ENCODE measurements at places on chromosomes 1 and 21.

DNA sequence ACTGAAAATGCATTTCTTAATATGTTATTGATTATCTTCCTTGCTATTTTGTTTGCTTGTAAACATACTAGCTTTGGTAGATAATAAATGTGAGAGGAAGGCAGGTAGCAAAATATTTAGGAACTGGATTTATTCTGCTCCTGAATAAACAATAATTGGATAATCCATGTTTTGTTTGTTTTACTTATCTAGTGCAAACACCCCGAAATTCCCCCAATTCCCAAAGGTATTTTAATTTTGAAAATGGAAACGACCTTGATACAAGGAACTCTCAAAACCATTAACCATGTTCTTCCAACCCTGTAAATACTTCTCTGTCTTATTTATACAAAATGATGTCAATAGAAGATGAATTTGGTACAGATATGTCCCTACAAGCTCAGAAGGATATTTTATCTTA lies 3.0 kb downstream of the USH2A start:
- DNase-seq: no peak

DNA sequence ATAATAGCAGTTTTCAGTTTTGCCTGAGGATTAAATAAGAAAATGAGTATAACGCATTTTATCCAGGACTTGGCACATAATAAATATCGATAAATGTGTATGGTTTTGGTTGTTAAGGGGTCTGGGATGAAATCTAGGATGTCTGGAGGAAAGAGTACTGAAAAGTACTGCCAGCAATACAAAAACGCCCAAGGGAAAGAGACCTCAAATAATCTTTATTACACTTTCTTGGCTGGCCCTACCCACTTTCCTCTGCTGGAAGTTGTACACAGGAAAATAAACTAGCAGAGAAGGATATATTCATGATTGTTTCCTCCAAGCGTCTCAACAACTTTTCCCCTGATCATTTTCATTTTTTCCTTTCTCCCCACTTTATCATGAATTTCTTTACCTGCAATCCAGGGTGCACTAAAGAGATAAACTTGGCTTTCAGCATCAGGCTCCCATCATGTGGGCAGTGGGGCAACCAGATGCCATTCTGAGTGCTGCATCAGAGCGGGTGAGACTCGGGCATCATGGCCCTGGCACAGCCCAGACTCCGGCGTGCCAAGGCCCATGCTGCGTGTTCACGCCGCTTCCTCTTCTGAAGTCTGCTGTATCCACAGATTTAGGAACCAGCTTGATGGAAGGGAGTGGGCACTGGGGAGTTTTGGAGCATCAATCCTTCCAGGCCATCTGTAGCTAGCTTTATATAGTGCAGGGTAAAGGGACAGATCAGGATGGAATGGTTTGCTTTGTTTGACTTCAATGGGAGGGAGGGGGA lies 35.8 kb upstream of the PLXNA2 start:
- DNase-seq: no peak

GRCh38 chr1:158998781-158999161 lies 10.9 kb upstream of the IFI16 start:
- DNase-seq: no peak

DNA sequence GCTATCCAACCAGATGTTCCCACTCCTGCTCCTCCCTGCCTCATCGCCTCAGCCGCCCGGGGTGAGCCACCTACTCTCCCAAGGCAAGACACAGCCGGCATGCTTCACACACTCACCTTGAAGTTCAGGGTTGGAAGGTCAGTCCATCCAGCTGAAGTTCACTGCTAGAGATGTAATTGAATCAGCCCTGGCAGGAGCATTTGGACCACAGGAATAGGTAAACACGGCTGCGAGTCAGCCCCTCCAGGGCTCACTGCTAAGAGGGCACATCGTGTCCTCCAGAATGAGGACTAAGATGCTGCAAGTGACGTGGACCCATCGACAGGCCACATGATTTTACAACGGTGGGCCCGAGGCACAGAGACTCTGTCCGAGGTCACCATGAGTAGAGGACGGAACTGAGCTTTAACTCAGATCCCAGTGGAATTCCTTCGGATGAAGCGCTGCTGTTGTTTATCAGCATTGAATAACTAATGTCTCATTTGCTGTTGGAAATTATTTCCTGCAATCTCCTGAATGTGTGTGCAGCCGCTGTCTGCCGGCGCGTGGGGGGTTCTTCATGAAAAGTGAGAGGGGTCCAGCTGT lies 41.9 kb downstream of the RSPH1 start:
- DNase-seq: no peak

GRCh38 chr1:246372559-246372958 lies 134.5 kb downstream of the SMYD3 start:
- DNase-seq: no peak

DNA sequence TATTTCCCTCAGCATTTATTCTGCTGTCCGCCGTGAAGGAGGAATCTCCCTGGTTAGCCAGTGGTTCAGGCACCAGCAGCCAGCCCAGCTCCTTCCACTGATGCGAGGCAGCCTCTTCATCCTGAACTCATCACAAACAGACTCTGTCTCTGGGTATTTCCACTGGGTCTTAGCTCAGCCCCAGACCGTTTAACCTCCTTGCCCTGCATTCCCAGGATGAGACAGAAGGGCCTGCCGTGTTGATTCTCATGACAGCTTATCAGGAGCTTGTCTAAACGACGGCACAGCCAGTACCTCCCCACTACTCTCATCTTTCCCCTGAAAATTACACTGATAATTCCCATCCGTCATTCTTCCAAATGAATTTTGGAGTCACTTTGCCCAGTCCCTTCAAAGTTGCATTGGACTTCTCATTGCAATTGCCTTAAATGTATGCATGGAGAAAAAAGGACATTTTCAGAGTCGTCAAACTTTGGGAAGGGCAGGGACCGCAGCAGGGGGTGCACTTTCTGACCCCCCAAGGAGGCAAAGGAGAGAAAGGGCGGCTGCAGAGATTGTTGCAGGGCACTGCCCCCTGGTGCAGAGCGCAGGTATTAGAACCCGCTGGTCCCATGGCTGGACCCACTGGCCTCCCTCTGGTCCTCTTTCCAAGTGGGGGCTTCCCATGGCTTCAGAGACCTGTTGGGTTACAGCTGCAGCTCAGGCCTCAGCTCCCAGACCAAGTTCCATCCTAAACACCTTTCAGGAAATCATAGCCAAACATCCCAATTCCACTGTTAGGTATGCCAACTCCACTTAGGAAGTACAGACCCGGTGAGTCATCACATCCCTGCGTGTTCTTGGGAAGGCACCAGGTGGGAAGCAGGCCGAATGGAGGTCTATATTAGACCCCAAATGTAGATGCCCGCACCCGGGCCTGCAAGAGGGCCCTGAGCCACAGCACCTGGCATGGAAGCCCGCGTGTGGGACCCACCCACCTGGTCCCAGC lies 3.7 kb upstream of the MEGF6 start:
- DNase-seq: no peak

GRCh38 chr1:1302951-1303509 lies 4.7 kb downstream of the ACAP3 start:
- DNase-seq: no peak

GRCh38 chr1:218995091-218995665 lies 178.5 kb upstream of the LYPLAL1 start:
- DNase-seq: no peak

GRCh38 chr1:18962855-18963737 lies 6.6 kb upstream of the IFFO2 start:
- no peak for DNase-seq

DNA sequence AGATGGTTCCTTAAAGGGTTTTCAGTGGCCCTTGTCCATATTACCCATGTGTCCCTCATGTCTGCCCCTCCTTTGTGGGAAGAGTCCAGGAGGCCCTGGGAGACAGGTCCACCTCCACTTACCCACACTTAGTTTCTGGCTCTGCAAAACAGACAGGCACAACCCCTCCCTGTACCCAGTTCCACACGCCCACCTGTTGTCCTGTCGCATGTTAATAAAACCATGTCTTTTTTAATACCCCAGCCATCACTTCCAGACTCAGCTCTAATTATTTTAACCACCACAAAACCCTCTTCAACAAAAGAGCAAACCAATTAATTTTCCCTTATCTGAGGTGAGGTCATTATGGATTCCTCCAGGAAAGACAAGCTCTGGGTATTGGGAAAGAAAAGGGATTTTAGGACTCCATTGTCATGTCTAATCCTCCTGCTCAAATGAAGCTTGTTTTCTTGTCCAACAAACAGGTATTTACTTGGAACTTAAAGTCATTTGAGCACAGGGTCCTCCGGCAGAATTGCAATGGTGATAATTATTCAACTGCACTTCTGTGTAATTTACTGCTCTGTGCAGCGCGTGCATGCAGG lies 68.9 kb downstream of the CCDC185 start:
- DNase-seq: no peak

GRCh38 chr1:108767708-108768107 lies 21.2 kb downstream of the STXBP3 start:
- DNase-seq: no peak

- DNase-seq: no peak
Measured at GRCh38 chr1:2530513-2531361, 674 bp upstream of the HES5 start.

GRCh38 chr1:243982447-243983018 lies 68.5 kb upstream of the ZBTB18 start:
- DNase-seq: no peak

DNA sequence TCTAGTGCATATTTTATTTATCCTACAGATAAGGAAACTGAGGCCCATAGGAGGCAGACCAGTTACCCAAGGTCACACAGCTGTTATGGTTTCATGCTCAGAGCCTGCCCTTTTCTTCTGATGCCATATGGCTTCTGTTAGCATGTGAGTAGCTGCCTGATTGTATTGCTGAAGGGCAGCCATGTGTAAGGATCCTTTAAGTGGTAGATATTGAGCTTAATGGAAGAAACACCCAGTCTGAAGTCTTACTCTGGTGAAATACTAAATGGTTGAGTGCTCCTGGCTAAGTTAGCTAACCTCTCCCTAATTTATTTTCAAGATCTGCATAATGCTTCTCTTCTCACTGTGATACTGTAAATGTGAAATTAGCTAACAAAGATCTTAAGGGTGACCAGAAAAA lies 30.9 kb downstream of the ADAMTS5 start:
- no peak for DNase-seq

GRCh38 chr1:174652569-174653280 lies 205.0 kb downstream of the GPR52 start:
- DNase-seq: no peak

- DNase-seq: no peak
Measured at GRCh38 chr1:228459091-228459993, 27.8 kb upstream of the RNF187 start.

DNA sequence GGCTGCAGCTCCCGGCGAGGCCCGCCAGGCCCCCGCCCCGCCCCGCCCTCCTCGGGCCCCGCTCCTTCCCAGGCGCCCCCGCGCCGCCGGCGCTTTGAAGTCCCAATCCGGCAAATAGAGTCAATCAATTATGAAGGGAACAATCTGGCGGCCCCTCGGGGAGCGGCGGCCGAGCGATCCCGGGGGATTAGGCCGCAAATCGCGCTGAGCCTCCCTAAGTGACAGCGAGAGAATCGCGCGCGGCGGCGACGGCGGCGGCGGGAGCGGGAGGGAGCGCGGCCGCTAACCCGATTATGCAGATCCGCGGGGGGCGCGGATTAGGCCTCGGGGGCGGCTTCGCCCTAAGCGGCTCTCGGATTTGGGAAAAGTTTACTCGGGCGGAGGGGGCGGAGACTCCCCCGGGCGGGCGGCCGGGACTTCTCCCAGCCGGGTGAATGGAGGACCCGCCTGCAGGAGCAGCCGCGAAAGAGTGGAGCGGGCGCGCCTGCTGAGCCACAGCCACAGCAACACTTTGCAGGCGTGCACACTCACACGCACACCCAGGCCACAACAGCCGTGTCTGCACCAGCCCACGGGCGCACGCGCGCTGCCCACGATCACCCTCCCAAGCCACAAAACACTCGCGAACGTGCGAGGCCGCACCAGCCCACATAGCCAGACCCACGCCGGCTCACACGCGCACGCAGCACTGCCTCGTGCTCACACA lies 23.0 kb upstream of the DMBX1 start:
- no peak for DNase-seq

DNA sequence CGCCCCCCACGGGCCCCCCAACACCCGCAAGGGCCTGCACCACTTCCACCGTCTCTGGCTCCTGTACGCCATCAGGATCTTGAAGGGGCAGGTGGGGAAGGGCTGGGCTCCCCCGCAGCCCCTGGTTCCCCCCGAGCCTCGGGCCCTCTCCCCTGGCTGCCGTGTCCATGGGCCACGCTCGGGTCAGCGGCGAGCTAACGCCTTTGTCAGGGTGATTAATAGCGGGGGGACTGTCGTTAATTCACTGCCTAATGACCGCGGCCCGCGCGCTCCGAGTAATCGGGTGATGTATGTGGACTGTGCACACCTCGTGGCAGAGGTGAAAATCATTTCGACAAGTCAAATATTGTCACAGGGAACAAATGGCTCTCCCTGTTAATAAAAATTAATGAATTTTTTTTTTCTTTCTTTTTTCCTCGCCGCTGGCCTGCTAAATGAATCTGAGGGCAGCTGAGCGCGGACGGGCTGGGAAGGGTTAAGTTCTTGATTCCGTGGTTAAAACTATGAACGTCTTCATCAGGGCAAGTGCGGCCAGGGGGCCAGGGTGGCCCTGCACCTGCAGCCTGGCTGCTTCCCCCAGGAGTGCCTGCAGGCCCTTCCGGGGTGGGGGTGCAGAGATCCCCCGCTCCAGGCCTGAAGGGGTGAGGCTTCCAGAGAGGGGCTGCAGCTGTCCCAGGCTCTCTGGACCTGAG lies 100.8 kb downstream of the PRDM16 start:
- no peak for DNase-seq

DNA sequence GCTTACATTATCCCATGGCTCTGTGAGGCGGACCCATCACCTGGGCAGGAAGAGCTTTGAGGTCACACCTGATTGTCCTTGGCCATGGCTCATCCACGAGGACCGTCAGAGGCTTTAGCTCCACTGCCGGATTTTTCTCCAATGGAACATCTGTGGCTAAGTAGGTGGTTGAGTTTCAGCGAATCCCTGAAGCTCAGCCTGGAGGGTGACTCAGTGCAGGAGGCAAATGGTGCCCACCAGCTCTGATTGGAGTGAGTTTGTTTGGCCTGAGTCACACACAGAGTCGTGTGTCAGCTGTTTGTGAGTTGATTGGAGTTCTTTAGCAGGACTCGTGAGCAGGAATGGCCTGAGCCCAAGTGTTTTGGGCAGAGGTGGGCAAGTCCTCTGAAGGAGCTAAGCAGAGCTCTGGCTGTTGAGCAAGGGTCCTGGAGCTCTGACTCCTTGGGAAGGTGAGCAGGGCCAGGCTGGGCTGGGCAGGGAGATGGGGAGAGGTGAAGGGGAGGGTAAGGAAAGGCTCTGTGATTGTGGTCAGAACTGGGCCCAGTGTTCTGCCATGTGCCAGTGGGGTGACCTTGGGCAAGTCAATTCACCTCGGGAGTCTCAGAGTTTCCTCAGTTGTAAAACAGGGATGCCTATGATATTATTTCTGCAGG lies 2.0 kb downstream of the SLC6A17 start:
- DNase-seq: no peak

DNA sequence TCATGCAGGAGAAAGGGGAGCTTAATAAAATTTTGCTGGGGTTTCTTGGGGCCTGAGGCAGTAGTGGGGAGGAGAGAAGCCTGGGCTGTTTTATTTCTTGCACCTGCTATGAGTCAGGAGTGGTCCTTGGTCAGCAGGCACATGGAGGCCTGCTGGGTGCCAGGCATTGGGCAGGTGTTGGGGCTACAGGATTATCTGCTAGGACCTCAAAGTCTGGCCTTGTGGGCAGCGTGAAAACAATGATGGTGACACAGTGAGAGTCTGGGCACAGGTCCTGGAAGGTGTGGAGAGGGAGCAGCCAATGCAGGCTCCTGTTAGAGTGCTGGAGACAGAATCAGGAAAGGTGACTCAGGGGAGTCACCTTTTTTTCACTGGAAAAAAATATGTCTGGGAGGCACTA lies 17.2 kb downstream of the ROR1 start:
- no peak for DNase-seq
